Prostate gland (tissue), 2 donors: ENCODE measurements at places on chromosomes 4 and X. TPM values are rescaled to one million over a fixed set of nuclear protein-coding genes. Genes with fewer than 3 reads are reported as not detected.

GRCh38 chr4:64130907-64131306 lies 278.3 kb downstream of the TECRL start:
- no peak for DNase-seq
- H3K4me3 ChIP-seq: no peak overlapping the region
- no peaks in the 10 kb centered on the region for H3K4me1 ChIP-seq
- H3K36me3 ChIP-seq: no peaks in the 10 kb centered on the region
- H3K27me3 ChIP-seq: no peaks in the 10 kb centered on the region

DNA sequence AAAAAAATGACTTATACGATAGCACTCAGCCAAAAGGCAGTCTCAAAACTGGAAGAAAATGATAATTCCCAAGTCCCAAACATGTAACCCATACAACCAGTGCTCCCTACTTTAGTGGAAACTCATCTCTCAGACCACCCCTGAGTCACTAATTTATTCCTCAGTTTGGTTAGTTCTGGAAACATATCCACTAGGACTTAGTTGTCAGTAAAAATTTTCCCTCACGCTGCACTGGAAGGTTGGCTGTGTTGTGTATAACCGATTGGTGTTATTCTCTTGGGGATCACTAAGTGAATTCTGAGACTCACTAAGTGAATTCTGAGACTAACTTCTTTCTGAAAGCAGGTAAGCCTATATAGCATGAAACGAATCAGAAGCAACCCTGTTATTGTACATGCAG lies 48.5 kb upstream of the GAB1 start:
- no peaks in the 10 kb centered on the region for H3K36me3 ChIP-seq
- H3K27me3 ChIP-seq: no peaks in the 10 kb centered on the region
- H3K4me3 ChIP-seq: no peak overlapping the region
- no peak for DNase-seq

- H3K36me3 ChIP-seq: no peaks in the 10 kb centered on the region
- no peaks in the 10 kb centered on the region for H3K4me1 ChIP-seq
- no peak overlapping the region for H3K4me3 ChIP-seq
- no peak for DNase-seq
- no peaks in the 10 kb centered on the region for H3K27me3 ChIP-seq
These were observed 91.5 kb upstream of the PPARGC1A start for GRCh38 chr4:23981328-23981727.

DNA sequence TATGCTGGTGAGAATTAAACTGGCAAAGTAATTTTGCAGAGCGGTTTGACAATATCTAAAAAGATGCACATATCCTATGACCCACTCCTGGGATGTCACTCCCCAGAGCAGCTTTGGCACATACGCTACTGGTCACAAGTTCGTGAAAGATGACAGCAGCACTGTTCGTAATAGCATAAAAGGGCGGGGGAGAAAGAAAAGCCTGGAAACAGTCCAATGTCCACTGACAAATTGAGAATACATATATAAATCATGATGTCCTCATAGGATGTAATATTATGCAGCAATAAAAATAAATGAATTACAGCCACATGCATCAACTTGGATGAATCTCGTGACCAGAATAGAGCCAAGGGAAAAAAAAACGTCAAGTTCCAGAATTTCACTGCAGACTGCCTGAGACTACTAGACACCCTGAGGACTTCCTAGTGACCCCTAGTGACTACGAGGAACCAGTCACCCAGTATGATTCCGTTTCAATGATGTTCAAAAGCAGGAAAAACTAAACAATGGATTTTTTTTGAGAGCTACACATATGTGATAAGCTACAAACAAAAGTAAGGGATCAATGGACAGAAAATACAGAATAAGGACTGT lies 1.8 kb downstream of the PCSK1N start:
- DNase-seq: no peak
- no peaks in the 10 kb centered on the region for H3K36me3 ChIP-seq

DNA sequence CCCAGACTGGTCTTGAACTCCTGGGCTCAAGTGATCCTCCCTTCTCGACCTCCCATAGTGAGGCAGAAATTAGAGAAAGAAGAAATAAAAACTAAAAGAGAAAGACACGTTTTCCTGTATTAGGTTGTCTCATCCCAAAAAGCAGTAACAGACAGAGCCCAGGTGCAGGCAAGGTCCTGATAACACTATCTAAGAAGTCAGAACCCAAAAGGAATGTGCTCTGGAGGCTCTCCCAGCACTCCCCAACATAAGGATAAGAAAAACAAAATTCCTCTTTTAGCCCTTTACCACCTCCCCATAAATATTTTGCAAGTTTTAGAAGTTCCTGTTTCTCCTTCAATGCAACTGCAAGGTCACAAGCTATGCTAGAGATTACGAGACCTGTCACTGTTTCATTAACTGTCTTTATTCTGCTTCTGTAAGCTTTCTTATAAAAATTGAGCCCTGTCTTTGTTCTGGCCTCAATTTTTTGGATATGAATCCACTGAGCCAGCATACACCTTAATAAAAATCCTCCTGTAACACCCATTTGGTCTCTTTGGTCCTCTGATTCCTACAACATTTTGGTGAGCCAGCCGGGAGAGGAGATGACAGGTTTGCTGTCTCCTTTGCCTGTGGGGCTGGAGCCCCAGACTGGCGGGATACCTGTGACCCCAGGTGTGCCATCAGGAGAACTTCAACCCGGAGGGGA lies 25.9 kb downstream of the LIAS start:
- H3K27ac ChIP-seq: no peak overlapping the region
- H3K4me3 ChIP-seq: no peak overlapping the region
- H3K36me3 ChIP-seq: no peaks in the 10 kb centered on the region

- no peak for DNase-seq
- no peaks in the 10 kb centered on the region for H3K36me3 ChIP-seq
- no peaks in the 10 kb centered on the region for H3K4me1 ChIP-seq
- H3K27ac ChIP-seq: peak overlapping the region; percentile 83
- no peaks in the 10 kb centered on the region for H3K27me3 ChIP-seq
- H3K4me3 ChIP-seq: peak overlapping the region; percentile 48
These were observed 645 bp upstream of the OPHN1 start for GRCh38 chrX:68433981-68434299.

GRCh38 chr4:87465739-87466366 lies 43.5 kb downstream of the NUDT9 start:
- no peaks in the 10 kb centered on the region for H3K27me3 ChIP-seq
- H3K4me3 ChIP-seq: no peak overlapping the region
- H3K4me1 ChIP-seq: no peaks in the 10 kb centered on the region
- no peaks in the 10 kb centered on the region for H3K36me3 ChIP-seq
- peak; percentile 21 for DNase-seq

DNA sequence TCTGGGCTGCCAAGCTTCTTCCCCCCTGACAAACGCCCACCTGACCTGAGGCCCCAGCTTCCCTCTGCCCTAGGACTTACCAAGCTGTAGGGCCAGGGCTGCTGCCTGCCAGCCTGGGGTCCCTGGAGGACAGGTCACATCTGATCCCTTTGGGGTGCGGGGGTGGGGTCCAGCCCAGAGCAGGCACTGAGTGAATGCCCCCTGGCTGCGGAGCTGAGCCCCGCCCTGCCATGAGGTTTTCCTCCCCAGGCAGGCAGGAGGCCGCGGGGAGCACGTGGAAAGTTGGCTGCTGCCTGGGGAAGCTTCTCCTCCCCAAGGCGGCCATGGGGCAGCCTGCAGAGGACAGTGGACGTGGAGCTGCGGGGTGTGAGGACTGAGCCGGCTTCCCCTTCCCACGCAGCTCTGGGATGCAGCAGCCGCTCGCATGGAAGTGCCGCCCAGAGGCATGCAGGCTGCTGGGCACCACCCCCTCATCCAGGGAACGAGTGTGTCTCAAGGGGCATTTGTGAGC lies 37.0 kb downstream of the HTRA3 start:
- no peak for DNase-seq
- H3K4me1 ChIP-seq: no peaks in the 10 kb centered on the region
- no peaks in the 10 kb centered on the region for H3K36me3 ChIP-seq
- H3K4me3 ChIP-seq: no peak overlapping the region

DNA sequence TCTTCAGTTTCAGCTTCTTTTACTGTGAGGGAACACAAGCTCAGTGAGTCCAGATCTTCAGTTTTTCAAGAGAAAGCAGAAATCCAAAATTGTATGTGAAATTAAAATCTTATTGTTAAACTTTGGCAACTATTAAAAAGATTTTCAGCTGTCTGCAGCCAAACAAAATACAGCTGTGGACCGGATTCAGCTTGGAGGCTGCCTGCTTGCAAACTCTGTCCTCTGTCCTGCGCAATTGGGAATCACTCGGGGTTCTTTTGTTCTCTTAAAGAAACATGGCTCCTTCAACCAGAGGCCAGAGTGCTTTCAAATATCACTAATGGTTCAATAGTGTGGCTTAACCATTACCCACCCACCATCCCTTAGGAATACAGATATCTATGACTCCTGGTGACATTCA lies 201.2 kb downstream of the CHIC2 start:
- no peaks in the 10 kb centered on the region for H3K36me3 ChIP-seq
- H3K27me3 ChIP-seq: no peaks in the 10 kb centered on the region
- no peak overlapping the region for H3K4me3 ChIP-seq
- H3K27ac ChIP-seq: no peak overlapping the region

- no peaks in the 10 kb centered on the region for H3K4me1 ChIP-seq
- no peaks in the 10 kb centered on the region for H3K27me3 ChIP-seq
- no peaks in the 10 kb centered on the region for H3K36me3 ChIP-seq
- no peak for DNase-seq
These were observed 110.8 kb upstream of the TRIM2 start for GRCh38 chr4:153093396-153093795.

DNA sequence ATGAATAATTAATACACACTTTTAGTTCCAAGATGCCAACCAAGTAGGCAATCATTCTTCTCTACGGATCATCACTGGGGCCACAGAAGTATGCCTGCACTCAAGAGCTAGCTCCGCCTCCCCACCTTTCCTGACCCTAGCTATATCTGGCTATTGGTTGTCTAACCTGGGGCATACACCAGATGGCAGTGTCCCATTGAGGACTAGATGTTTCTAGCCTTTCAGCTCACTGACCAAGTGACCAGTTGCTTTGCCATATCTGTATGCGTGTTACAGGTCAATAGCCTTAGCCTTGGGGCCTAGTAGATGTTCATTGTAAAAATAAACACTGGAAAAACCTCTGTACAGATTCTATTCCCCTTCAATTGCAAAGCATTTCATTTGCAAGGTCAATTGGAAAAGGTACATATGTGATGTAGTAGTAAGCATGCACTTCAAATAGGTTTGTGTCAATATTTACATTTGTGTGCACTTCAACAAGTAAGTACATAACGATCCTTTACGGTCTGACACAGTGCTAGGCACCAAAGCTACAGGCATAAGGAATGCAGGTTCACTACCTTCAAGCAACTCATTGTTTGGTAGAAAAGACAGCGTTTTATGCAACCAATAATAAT lies 521.7 kb downstream of the PPARGC1A start:
- H3K27ac ChIP-seq: no peak overlapping the region
- H3K36me3 ChIP-seq: no peaks in the 10 kb centered on the region
- H3K4me1 ChIP-seq: no peaks in the 10 kb centered on the region
- no peaks in the 10 kb centered on the region for H3K27me3 ChIP-seq
- DNase-seq: no peak

DNA sequence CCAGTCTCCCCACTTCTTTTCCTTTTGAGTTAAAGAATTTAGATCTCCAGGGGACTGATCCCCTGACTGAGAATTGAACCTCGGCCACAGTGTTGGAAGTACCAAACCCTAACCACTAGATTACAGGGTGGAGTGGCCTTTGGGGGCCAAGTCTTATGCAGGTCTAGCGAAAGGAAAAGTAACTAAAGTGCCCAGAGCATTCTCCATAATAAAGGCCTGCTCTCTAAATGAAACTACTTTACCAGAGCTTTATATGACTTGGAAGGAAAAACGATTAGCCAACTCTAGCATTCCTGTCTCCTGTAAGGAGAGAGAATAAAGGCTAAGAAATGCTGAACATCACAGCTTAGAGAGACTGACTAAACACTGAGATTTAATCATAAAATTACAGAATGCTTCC lies 788.0 kb downstream of the C4orf33 start:
- no peak for DNase-seq
- H3K4me3 ChIP-seq: no peak overlapping the region
- no peaks in the 10 kb centered on the region for H3K4me1 ChIP-seq
- no peaks in the 10 kb centered on the region for H3K27me3 ChIP-seq
- H3K27ac ChIP-seq: no peak overlapping the region

DNA sequence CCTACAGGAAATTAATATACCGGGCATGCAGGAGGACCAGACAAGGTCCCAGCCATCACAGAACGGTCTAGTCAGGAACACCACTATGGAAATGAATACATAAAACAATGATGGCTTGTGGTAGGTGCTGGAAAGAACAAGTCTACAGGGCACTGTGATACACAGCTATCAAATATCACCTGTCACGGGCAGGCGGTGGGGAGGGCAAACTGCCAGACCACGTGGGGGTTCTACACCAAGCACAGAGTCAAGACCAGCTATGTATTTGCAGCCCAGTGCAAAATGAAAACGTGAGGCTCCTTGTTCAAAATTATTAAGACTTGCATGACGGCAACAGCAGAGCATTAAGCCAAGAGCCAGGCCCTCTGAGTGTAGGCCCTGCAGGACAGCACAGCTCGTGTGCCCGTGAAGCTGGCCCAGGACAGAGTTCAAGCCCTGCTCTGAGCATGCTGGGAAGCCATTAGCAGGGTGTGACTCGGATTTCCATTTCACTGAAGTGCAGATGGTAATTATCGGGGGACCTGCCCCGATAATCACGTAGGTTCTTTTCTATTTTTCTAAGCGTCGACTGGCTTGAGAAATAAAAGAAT lies 83.6 kb downstream of the JAKMIP1 start:
- no peak for DNase-seq
- H3K4me3 ChIP-seq: no peak overlapping the region
- no peaks in the 10 kb centered on the region for H3K36me3 ChIP-seq

- H3K4me3 ChIP-seq: no peak overlapping the region
- no peaks in the 10 kb centered on the region for H3K4me1 ChIP-seq
- no peaks in the 10 kb centered on the region for H3K36me3 ChIP-seq
- no peak overlapping the region for H3K27ac ChIP-seq
- no peak for DNase-seq
These were observed 46.0 kb downstream of the ZNF185 start for GRCh38 chrX:152943826-152944225.

DNA sequence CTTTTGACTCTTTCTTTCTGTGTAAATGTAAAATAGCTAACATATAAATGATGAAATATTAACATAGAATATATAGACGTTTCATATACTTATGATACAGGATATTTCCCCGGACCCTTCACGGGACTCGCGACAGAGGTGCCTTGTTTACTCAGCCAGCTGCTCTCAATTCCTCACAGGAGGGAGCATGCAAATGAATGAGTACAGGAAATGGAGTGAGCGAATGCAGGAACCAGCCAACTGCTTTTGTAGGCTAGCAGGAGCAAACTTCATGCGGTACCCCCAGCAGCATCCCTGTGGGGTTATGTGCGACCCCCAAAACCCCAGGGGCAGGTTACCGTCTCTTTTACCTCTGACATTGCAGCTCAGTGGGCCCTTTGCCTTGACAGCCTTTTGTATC lies 110.3 kb upstream of the PDHA2 start:
- H3K27me3 ChIP-seq: no peaks in the 10 kb centered on the region
- no peak for DNase-seq
- H3K4me3 ChIP-seq: no peak overlapping the region
- H3K36me3 ChIP-seq: no peaks in the 10 kb centered on the region
- no peak overlapping the region for H3K27ac ChIP-seq
- no peaks in the 10 kb centered on the region for H3K4me1 ChIP-seq

FABP2 gene
- total RNA-seq: not detected

ETDB gene
- total RNA-seq: not detected

TMEM47 gene
- 35.7 TPM for total RNA-seq

NOCT gene
- 11.4 TPM for total RNA-seq

FGFRL1 gene
- 29.4 TPM for total RNA-seq

AFF2 gene
- total RNA-seq: 0.27 TPM

ESX1 gene
- total RNA-seq: not detected

ODAPH gene
- total RNA-seq: not detected

CT45A1 gene
- total RNA-seq: 1.0 TPM

SUPT20HL2 gene
- 0.14 TPM for total RNA-seq

MBNL3 gene
- 282 TPM for total RNA-seq

CAPN6 gene
- 0.50 TPM for total RNA-seq

SLITRK4 gene
- total RNA-seq: 1.3 TPM

NIPAL1 gene
- 5.6 TPM for total RNA-seq

H2BW2 gene
- total RNA-seq: not detected
